ENCODE measurements at places on chromosomes 1 and 21.
A peak's percentile ranks its signal among the peaks of the same experiment; 100 is the strongest.

GRCh38 chr1:159848326-159848725 is 14.1 kb downstream of the VSIG8 start:
- no peak for DNase-seq

GRCh38 chr1:150281221-150281757 is 1.1 kb upstream of the CIART start:
- peak; percentile 63 for DNase-seq

DNA sequence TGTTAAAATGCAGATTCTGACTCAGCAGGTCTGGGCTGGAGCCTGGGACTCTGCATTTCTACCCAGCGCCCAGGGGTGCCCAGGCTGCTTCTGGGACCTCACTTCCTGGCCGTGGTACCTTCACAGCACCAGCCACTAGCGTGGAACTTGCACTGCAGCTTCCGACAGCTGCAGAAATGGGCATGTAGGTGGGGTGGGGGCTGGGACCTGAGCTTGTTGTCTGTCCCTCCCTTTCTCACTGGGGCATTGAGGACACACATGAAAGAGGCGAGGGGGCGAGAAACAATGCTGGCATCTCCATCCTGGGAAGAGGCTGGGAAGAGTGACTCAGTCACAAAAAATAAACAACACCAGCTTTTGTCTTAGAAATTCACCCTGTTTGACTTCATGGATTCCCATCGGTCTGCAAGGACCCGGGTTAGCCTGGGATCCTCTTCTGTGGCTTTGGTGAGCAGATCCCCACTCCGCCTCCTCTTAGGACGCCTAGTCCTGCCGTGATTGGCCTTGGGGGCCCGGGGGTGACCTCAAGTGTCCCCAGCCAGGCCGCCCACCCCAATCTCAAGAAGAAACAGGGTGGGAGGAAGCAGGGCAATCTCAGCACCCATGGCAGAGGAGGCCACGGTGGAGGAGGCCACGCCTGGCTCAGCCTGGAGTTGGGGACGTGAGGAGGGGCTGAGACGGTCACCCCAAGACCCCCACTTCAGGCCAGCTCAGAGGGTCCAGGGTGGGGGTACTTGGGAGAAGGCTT is 29.9 kb upstream of the POFUT2 start:
- DNase-seq, result no peak

DNA sequence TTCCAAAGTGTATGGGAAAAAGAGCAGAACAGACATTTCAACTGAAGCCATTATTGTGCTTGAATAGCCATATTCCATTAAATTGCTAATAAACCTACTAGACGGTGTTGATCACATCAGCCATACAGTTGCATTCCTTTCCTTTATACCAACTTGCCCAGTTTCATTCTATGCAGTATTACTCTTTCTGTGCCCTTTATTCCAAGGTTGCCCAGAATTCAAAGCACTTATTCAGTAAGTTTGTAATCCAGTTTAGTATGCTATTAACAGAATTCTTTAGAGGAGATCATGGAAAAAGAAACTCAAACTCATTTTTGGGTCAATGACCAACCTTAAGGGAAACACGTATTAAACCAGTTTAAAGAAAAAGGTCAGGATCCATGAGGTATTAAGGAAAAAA is 89.5 kb downstream of the DDAH1 start:
- DNase-seq, result no peak

DNA sequence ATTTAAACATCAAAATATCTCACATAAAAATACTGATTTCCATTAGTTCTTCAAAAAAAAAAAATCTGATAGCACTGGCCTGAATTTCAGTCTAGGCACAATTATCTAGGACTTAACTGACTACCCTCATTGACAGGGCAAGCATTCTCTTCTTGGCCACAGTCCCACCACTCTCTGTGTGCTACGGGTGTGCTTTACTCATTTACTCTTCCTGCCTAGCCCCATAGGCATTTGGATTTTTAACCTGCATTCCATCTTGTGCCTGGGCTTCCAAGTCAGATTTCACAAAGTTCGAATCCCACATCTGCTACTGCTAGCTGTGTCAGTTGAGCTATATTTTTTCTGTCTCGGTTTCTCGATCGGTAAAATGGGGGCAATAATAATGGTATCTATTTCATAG is 38.0 kb downstream of the PTPN14 start:
- DNase-seq, result no peak

DNA sequence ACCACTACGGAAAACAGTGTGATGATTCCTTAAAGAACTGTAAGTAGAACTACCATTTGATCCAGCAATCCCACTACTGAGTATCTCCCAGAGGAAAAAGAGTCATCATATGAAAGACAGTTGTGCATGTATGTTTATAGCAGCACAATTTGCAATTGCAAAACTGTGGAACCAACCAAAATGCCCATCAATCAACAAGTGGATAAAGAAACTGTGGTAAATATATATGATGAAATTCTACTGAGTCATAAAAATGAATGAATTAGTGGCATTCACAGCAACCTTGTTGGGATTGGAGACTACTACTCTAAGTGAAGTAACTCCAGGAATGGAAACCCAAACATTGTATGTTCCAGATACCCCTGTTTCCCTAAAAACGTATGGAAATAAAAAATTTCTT is 337.0 kb upstream of the PTBP2 start:
- DNase-seq, result no peak

- DNase-seq, result no peak
Observed at GRCh38 chr1:184157394-184157742, 105.8 kb downstream of the TSEN15 start.

- no peak for DNase-seq
Observed at GRCh38 chr1:225424562-225425200, 3.2 kb downstream of the LBR start.
